ENCODE measurements at places on chromosomes 7 and 10.

DNA sequence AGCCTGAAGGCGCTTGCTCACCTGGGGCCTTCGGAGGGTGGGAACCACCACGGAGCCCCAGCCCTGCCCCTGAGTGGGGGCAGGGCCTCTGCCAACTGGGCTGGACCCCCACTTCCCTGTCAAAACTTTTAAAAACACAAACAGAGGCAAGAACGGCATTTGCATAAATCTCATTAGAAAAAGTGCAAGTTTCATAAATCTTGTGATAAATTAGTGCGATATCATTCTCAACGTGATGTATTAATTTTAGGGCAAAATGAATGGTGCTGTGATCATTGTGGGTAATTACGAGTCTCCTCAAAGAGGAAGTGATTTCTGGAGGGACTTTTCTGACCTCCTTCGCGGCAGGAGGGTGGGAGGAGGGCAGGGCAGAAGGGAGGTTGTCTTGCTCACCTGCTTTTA is 98.3 kb downstream of the CDH23 start:
- DNase-seq: no peak

DNA sequence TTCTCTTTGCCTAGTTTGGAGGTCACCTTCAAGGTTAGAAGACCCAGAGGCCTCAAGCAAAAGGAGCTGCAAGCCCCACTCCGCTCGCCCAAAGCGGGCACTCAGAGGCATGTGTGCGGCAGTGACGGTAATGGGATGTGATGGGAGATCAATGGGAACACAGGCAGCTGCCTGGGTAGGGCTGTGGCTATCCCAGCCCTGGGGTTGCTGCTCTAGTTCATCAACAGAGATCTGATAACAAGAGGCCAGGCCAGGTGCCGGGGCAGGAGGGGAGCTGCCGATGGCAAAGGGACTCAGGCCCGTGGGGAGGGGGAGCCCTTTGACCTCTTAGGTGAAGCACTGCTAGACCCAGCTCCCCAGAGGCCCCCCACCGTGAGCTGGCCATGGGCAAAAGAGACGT is 52.0 kb upstream of the GNA12 start:
- DNase-seq: no peak

GRCh38 chr7:96921231-96921630 is 84.1 kb upstream of the DLX6 start:
- DNase-seq: no peak

DNA sequence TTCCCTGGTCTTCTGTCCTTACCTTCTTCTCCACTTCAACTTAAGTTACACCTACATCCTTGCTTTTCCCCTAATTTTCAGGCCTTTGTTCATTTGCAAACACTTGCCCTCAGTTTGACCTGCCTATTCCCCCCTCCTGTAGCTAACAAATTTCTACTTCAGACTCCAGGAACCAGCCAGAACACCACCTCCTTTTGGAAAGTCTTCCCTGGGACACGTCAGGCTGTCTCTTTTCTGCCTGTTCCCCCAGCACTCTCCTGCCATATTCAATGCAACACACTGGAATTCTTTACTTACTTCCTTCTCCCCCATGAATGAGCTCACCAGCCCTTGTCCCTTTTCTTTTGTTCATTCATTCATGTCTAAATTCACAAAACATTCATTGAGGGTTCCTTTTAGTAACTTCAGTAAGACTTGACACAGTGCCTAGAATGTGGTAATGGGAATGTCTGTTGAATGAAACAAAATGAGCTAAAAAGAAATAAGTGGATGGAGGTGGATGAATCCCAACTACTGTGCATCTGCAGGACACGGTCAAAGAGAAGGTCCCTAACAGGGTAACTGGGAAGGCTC is 478.0 kb downstream of the KCNMA1 start:
- no peak for DNase-seq

DNA sequence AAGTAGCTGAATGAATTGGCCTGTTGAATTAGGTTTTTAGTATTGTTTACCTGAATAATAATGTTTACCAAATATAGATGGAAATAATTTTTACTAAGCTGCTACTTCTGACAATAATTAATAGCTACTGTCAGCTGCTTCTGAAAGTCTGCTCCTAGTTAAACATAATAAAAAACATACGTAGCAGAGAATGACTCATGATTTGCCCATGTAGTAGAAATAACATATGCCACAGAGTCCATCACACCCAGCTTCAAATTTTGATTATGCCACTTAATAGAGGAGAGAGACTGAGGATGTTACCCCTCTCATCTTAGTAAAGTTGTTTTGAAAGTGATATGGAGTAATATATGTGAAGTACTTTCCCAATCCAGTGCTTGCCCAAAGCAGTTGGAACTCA is 57.6 kb upstream of the MDFIC start:
- DNase-seq: no peak

- DNase-seq: no peak
Measured at GRCh38 chr7:106538638-106539037, 122.3 kb downstream of the CCDC71L start.

DNA sequence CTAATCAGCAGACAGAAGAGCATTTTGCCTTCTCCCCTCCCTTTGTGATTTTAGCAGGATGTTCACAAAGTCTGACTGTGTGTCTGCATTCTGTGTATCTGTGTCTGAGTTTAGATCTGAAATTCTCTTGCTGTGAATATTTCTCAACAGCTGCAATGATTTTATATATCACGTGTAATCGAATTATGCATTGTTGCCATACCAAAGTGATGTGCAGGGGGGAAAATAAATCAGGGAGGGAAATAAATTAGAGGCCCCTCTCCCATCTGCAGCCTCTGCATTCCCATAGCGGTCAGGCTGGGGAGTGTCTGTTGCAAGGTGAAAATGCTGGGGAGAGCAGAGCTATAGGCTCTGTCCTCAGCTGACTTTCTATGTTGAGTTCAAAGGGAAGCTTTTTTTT is 209.0 kb downstream of the LRMDA start:
- no peak for DNase-seq

GRCh38 chr7:121334875-121335648 is 6.3 kb downstream of the WNT16 start:
- DNase-seq: no peak

DNA sequence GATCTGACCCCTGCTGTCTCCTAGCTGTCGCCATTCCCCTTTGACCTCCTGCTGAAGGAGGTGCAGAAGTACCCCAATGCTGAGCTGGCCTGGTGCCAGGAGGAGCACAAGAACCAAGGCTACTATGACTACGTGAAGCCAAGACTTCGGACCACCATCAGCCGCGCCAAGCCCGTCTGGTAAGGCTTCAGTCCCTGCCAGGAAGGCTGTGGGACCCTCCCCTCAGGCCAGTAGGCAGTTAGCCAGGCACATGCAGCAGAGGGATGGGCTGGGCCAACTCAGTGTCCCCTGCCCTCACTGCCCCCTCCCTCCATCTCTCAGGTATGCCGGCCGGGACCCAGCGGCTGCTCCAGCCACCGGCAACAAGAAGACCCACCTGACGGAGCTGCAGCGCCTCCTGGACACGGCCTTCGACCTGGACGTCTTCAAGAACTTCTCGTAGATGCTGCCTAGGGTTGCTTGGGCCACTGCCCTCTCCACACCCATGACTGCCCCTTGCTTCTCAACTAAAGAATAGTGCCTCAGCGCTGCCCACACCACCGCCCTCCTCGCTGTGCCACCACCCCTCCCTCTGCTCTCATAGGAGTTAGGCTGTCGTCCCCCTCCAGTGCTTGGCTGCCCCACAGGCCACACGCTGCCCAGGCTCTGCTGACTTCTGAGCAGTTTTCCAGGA is 41.0 kb upstream of the ZMIZ2 start:
- no peak for DNase-seq

DNA sequence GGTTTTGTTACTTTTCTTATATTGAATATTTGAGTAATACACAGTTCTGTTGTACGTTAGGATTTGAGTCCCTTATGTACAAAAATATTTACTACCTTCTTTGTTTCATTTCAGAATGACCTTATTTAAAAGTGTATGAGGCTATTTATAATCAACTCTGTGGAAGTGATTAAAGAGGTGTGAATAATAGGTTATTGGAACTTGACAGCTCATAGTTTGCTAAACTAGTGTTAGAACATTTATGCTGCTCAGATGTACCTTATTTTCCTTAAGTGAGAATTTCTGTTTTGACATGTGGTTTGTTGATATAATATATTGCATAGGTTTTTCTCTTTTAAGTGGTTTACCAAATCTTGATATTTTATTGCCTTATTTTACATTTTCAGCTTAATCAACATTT is 105.5 kb downstream of the ZEB1 start:
- no peak for DNase-seq

GRCh38 chr7:121394709-121395140 is 1.4 kb downstream of the FAM3C start:
- DNase-seq: no peak

- DNase-seq: no peak
Measured at GRCh38 chr10:24826009-24826408, 102.3 kb upstream of the ARHGAP21 start.

- DNase-seq: no peak
Measured at GRCh38 chr10:87657371-87657770, 2.3 kb upstream of the PAPSS2 start.

- no peak for DNase-seq
Measured at GRCh38 chr7:127895814-127896280, 135.4 kb downstream of the LRRC4 start.

DNA sequence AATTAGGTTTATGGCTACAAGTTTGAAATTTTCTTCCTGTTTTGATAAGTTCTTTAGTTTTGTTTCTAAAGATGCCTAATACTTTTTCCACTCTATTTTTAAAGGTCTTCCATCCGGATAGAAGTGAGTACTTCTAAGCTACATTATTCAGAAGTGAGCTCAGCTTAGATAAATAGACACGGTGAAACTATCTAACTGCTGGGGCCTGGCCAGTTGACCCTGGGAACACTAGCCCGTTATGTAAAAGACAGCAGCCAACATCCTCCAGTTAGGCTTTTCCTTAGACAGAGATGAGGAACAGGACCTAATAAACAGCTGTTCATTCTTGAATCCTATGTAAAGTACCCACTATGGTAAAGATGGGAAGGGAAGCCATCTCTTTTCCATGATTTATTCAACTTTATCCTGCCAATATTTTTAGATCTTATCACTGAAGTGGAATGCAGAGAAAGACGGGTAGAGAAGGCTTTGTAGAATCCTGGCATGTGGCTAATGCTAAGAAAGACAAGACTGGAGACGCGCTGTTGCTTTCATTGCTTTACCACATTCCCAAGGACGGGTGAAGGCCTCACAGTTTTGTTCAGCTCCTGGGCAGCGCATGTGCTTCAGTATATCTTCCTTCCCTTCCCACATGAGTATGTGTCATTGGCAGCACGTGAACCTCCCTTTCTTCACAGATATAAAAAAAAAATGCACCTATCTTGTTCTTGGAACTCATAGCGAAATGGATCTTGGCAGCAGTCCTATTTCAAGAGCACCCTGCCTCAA is 340.0 kb upstream of the MEOX2 start:
- no peak for DNase-seq

GRCh38 chr7:44228571-44229350 is 28.0 kb downstream of the YKT6 start:
- DNase-seq: no peak

DNA sequence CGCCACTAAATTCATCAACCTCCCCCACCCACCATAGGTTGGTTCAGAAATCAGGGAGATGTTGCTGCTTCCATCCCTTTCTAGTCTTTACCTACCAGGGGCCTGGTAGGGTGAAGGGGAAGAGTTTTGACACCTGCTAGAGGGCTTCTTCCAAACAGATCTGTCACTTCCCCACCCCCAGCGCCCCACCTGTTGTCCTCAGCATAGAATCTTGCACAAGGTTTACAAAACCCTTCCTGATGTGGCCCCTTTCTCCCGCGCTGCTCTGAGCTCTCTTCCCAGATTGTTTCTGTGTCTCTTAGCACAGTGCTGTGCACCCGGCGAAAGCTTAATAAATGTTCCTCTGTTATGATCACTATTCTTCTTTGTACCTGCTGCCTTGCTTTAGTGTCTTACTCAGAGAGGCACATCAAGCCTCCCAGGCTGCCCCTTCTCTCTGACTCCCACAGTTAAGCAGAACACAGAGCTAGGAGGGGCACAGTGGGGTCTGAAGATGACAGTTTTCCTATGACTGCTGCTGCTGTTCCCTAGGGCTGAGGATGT is 11.2 kb upstream of the C10orf95 start:
- DNase-seq: no peak

DNA sequence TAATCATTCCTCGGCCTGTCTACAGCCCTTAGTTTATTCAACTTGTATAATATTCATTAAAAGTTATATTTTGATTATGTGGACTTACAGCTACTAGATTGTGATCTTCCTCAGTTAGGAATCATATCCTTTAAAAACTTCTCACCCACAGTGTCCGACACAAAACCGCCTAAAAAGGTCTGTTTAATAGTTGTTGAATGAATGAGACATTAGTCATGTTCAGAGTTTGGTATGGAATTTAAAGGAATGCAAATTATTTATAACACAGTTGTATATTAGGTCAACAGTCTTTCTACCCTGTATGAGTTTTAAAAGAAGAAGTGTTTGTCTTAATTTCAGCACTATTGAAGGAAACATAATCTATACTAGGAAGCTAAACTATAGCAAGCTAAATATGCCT is 390.0 kb downstream of the ARL4A start:
- no peak for DNase-seq

- DNase-seq: no peak
Measured at GRCh38 chr10:108708363-108708762, 1214.9 kb downstream of the XPNPEP1 start.

GRCh38 chr7:698515-699475 is 27.7 kb upstream of the DNAAF5 start:
- no peak for DNase-seq

DNA sequence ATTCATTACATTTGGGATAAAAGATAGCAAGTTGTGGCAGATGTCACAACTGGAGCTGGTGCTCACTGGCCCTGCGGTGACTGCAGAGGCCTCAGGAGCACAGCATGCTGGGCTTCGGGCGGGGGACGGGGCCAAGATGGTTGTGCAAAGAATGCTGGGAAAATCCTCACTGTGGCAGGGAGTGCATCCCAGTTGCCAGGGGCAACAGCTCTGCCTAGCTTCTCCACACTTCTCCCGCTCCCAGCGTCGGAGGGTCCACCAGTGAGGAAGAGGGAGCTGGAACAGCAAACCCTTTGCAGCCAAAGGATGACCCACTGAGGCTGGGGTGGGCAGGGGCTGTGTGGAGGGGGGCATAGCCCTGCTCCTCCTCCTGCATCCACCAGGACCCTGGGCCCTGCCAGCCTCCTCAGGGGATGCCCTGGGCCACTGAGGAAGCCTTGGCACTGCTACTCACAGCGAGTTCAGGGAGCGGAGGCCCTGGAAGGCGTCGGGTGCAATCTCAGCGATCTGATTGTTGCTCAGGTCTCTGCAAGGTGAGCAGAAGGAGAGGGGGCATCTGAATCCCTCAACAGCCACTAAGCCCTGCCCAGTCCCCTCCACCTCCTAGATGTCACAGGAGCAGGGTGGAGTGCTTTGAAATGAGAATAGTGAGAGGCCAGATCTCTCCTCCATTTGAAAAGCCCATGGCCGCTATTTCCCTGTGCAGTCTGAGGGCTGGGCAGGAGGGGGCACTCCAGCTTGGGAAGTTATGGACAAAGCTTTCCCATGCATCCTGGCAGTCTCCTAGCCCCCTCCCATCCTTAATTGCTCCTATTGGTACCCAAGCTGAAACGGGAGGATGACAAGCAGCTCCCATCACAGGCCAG is 126.5 kb downstream of the SLIT1 start:
- DNase-seq: no peak

Data from NCI-H1092 (cell line).